Endodermal cell (in vitro differentiated cells): ENCODE measurements at places on chromosomes 2 and 18. TPM values are rescaled to one million over a fixed set of nuclear protein-coding genes. Genes with fewer than 3 reads are reported as not detected.
A peak's percentile ranks its signal among the peaks of the same experiment; 100 is the strongest.

The APOB gene
- total RNA-seq = 13.5 and 14.1 TPM in 2 replicates

- no peaks in the 10 kb centered on the region for H3K27me3 ChIP-seq
- H3K4me1 ChIP-seq = peaks cover 13% of the 10 kb centered on the region
- DNase-seq = no peak
- H3K36me3 ChIP-seq = no peaks in the 10 kb centered on the region
Measured at GRCh38 chr2:43273529-43273928, 47.1 kb upstream of the ZFP36L2 start.

DNA sequence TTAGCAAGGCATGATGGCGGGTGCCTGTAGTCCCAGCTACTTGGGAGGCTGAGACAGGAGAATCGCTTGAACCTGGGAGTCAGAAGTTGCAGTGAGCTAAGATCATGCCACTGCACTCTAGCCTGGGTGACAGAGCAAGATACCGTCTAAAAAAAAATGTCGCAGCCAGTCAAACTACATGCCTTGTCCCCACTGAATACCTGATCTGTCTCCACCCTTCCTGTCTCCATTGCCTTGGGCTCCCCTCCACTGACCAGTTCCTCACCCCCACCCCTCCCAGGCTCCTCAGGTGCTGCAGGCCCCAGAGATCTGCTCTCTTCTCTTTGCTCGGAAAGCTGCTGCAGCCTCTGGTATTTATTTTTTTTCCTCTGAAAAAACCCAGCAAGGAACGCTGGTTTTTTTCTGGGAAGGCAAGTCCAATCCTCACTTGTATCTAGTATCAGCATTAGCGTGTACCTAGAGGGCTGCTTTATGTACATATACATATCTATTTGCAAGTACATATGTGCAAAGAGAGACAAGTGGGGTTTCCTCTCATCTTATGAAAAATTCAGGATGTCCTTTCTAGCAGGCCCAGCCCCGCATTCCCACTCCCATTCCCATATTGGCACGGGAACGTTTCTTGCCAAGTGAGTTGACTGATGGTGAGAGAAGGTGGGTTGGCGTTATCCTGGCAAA lies 4.4 kb downstream of the PSD4 start:
- no peaks in the 10 kb centered on the region for H3K27me3 ChIP-seq
- DNase-seq = no peak
- no peak overlapping the region for H3K27ac ChIP-seq

DNA sequence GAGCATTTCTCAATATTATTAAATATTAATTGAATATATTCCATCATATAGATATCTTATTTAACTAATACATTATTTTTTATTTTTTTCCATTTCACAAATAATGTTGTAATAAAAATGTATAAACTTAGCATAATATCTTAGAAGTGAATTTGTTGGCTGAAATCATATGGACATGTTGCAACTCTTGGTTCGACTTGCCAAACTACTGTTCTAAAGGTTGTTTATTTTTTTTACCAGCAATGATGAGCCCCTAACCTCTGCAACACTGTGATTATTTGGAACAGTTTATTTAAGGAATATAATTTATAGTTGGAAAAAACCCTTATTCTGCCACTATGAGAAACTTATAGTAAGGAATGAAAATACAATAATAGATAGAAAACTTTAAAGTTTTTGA lies 8.8 kb upstream of the NAB1 start:
- no peaks in the 10 kb centered on the region for H3K36me3 ChIP-seq
- H3K27me3 ChIP-seq = no peaks in the 10 kb centered on the region
- H3K4me3 ChIP-seq = no peak overlapping the region
- peaks cover 14% of the 10 kb centered on the region for H3K4me1 ChIP-seq

DNA sequence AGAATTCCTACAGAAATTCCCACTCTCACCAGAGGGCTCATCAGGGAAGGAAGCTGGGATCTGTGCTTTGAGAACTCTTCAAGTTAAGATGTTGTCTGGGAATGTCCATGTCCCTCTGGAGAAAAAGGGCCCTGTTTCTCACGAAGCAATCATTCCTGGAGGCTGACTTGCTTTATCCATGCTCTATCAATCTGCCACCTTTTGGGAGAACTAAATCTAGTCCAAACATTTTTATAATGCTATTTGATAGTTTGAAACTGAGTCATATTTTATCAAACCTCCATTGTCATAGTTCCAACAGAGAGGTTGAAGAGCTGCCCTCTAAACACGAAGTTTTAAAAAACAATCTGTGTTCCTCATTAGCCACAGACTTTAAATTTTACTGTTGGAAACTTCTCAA lies 219.2 kb downstream of the MTX2 start:
- DNase-seq = no peak
- peaks cover 17% of the 10 kb centered on the region for H3K27me3 ChIP-seq
- H3K4me1 ChIP-seq = no peaks in the 10 kb centered on the region
- no peak overlapping the region for H3K27ac ChIP-seq
- no peak overlapping the region for H3K4me3 ChIP-seq
- no peaks in the 10 kb centered on the region for H3K36me3 ChIP-seq

The CFAP221 gene
- 13.4 to 18.3 TPM (median 18.0 TPM) in 3 replicates for total RNA-seq

GRCh38 chr2:68365087-68365486 lies at the start of gene PLEK:
TSS of gene PLEK (plus strand) at chr2:68365282. CDS start at chr2:68365352, 70 bp downstream.
- H3K36me3 ChIP-seq = no peaks in the 10 kb centered on the region
- no peak for DNase-seq
- no peaks in the 10 kb centered on the region for H3K4me1 ChIP-seq
- H3K4me3 ChIP-seq = no peak within 1 kb of the TSS

- no peak overlapping the region for H3K27ac ChIP-seq
- no peaks in the 10 kb centered on the region for H3K36me3 ChIP-seq
- H3K4me1 ChIP-seq = no peaks in the 10 kb centered on the region
- no peak overlapping the region for H3K4me3 ChIP-seq
- no peak for DNase-seq
- H3K27me3 ChIP-seq = no peaks in the 10 kb centered on the region
Measured at GRCh38 chr18:51400721-51401120, 203.2 kb upstream of the MEX3C start.

The MPHOSPH10 gene
- 30.1 to 30.5 TPM (median 30.2 TPM) in 3 replicates for total RNA-seq

DNA sequence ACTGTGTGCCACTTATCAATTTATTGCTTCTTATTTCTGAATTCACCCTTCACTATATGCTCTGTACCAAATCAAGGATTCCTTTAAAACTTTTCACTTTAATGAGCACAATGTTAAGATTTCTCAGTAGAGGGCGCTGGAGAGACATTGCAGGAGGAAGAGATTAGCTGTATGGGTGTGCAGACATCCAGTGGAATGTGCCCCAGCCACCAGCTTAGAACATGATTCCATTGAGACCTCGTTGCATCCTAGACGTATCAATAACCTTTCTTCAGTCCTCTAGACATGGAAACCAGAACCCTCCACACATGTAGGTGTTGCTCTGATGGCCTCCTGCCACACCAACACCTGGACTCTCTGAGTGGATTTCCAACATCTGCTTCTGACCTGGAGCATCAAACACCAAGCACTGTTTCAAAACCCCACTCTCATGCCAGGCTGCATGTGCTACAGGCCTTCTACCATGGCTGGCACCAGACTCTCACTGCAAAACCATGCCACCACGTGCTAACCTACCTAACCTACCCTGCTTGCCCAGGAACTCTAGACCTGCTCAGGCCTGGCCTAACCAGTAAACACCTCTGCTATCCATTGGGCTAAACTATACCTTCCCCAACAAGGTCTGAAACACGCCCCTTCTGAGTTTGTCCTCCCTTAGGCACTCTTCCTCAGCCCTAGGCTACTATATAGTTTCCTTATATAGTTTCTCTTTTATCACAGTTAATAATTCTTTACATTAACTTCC lies 633.2 kb upstream of the PKDCC start:
- DNase-seq = peak; percentile 65
- H3K27ac ChIP-seq = no peak overlapping the region

GRCh38 chr2:26190369-26190768 lies 17.5 kb downstream of the GAREM2 start:
- no peak for DNase-seq
- H3K27ac ChIP-seq = no peak overlapping the region
- no peaks in the 10 kb centered on the region for H3K4me1 ChIP-seq
- peaks cover 60% of the 10 kb centered on the region for H3K36me3 ChIP-seq

DNA sequence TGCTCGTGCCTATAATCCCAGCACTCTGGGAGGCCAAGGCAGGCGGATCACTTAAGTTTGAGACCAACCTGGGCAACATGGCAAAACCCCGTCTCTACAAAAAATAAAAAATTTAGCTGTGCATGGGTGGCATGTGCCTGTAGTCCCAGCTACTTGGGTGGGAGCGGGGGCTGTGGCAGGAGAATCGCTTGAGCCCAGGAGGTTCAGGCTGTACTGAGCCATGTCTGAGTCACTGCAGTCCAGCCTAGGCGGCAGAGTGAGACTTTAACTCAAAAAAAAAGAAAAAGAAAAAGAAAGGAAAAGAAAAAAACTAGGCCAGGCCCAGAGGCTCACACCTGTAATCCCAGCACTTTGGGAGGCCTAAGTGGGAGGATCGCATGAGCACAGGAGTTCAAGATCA lies 30.8 kb downstream of the TWSG1 start:
- DNase-seq = no peak
- H3K27ac ChIP-seq = no peak overlapping the region
- no peaks in the 10 kb centered on the region for H3K4me1 ChIP-seq
- H3K4me3 ChIP-seq = no peak overlapping the region
- H3K36me3 ChIP-seq = peaks cover 17% of the 10 kb centered on the region
- no peaks in the 10 kb centered on the region for H3K27me3 ChIP-seq

The GRP gene
- total RNA-seq = 4.4 and 6.1 TPM in 2 replicates

GRCh38 chr2:80568011-80568410 lies 263.5 kb upstream of the LRRTM1 start:
- no peaks in the 10 kb centered on the region for H3K36me3 ChIP-seq
- H3K27ac ChIP-seq = no peak overlapping the region
- no peaks in the 10 kb centered on the region for H3K4me1 ChIP-seq
- no peak for DNase-seq
- H3K27me3 ChIP-seq = no peaks in the 10 kb centered on the region

DNA sequence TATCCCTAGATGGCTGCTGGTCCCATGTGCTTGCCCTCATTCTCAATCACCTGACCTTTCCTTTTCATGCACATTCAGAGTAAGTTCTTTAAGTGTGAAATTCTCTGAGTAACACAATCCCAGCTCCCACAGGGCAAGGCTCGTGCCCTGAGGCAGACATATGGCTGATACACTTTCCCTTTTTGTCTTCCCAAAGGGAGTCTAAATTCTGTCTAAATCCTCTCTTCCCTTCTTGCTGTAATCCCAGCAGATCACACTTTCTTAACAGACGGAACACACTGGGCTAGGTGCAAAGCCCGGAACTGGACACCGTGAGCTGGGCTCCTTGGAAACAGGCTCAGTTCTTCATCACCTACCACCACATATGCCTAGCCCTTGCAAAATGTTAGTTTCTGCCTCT lies 147.6 kb downstream of the GALNT14 start:
- no peak overlapping the region for H3K27ac ChIP-seq
- no peak overlapping the region for H3K4me3 ChIP-seq
- H3K36me3 ChIP-seq = no peaks in the 10 kb centered on the region
- no peaks in the 10 kb centered on the region for H3K4me1 ChIP-seq
- no peaks in the 10 kb centered on the region for H3K27me3 ChIP-seq

DNA sequence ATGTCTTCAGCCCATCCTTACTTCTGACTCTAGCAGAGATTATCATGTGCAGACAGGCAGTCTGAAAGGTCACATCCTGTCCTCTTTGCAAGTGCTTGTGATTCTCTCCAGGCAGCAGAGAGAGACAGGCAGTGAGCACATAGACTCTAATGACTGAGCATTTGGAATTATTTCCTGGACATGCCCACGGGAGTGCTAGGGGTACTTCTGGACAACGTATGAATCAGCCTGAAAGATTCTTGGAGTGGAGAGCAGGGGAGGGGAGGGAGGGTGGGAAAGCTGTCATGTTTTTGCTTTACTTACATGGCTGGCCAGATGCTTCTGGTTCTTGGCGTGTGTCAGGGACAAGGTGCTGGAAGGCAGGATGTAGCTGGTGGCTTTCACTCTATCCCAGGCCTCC lies 150.6 kb downstream of the RIF1 start:
- no peak for DNase-seq
- no peaks in the 10 kb centered on the region for H3K27me3 ChIP-seq
- H3K27ac ChIP-seq = no peak overlapping the region
- no peaks in the 10 kb centered on the region for H3K4me1 ChIP-seq
- H3K4me3 ChIP-seq = no peak overlapping the region
- H3K36me3 ChIP-seq = no peaks in the 10 kb centered on the region

DNA sequence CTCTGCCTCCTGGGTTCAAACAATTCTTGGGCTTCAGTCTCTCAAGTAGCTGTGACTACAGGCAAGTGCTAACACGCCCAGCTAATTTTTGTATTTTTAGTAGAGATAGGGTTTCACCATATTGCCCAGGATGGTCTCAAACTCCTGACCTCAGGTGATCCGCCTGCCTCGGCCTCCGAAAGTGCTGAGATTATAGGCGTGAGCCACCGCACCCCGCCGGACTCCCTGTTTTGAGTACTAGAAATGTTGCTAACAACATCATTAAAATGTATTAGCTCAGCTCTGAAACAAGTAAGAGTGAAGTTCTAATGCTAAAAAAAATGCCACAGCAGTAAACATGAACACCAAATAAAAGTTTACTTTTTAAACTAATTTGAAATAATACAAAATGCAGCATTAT lies 937.7 kb downstream of the CPS1 start:
- H3K27ac ChIP-seq = no peak overlapping the region
- no peak overlapping the region for H3K4me3 ChIP-seq
- no peaks in the 10 kb centered on the region for H3K4me1 ChIP-seq
- H3K36me3 ChIP-seq = no peaks in the 10 kb centered on the region
- DNase-seq = no peak
- H3K27me3 ChIP-seq = no peaks in the 10 kb centered on the region

The FAM161A gene
- total RNA-seq = 15.1 and 19.0 TPM in 2 replicates

The MAT2A gene
- 252 and 267 TPM in 2 replicates for total RNA-seq

The RAB27B gene
- 0.09 to 0.42 TPM (median 0.40 TPM) in 3 replicates for total RNA-seq

- H3K27ac ChIP-seq = no peak overlapping the region
- no peaks in the 10 kb centered on the region for H3K36me3 ChIP-seq
- DNase-seq = no peak
- H3K4me3 ChIP-seq = no peak overlapping the region
- H3K27me3 ChIP-seq = no peaks in the 10 kb centered on the region
Measured at GRCh38 chr2:54947136-54947535, 103.1 kb downstream of the RTN4 start.

DNA sequence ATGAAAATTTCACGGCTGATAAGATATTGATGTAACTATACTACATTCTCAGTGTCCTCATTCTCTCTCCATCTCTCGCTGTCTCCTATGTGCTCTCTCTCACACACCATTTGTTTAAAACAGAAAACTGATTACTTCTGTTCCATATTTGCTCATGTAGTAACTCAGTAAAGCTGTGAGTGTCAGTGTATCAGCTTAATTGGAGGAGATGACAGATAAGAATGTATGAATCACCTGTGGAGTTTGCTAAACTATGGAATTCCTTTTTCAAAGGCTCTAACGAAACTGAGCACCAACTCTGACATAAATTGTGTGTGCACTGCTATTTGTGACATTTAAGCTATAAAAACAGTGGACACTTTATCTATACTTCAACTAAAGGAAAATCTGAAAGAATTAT lies 1080.0 kb downstream of the DSC3 start:
- no peaks in the 10 kb centered on the region for H3K4me1 ChIP-seq
- H3K27ac ChIP-seq = no peak overlapping the region
- H3K36me3 ChIP-seq = no peaks in the 10 kb centered on the region

GRCh38 chr2:231965102-231965501 lies 3.6 kb downstream of the DIS3L2 start:
- H3K27me3 ChIP-seq = no peaks in the 10 kb centered on the region
- peak overlapping the region; percentile 8 for H3K27ac ChIP-seq
- H3K4me3 ChIP-seq = no peak overlapping the region
- no peak for DNase-seq
- H3K36me3 ChIP-seq = no peaks in the 10 kb centered on the region
- no peaks in the 10 kb centered on the region for H3K4me1 ChIP-seq

- H3K4me1 ChIP-seq = no peaks in the 10 kb centered on the region
- peaks cover 31% of the 10 kb centered on the region for H3K36me3 ChIP-seq
- no peak overlapping the region for H3K4me3 ChIP-seq
- H3K27ac ChIP-seq = no peak overlapping the region
- DNase-seq = no peak
- no peaks in the 10 kb centered on the region for H3K27me3 ChIP-seq
Measured at GRCh38 chr2:106147159-106147558, 46.9 kb downstream of the UXS1 start.
